ENCODE measurements at places on chromosomes 16 and 17. TPM values are rescaled to one million over a fixed set of nuclear protein-coding genes. Genes with fewer than 3 reads are reported as not detected.
A peak's percentile ranks its signal among the peaks of the same experiment; 100 is the strongest.

DNA sequence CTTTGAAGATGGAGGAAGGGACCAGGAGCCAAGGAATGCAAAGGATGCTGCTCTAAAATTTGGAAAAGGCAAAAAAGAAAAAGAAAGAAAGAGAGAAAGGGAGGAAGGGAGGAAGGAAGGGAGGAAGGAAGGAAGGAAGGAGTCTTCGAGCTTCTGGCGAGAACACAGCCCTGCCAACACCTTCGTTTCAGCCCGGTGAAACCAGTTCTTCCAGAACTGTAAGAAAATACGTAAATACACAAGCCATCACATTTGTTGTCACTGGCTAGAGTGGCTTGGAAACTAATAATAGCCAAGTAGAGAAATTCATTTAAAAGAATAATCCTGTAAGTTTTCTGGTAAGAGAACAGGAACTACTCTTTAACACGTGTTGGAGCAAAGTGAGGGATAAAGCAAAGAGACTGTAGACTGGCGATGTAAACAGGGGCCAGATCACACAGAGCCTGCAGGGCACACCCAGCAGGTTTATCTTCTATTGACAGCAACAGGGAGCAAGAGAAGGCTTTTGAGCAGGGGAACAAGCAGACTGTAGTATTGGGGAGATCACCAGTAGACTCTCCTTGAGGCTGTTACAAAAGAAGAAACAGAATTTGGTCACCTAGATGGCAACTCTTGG lies 188.7 kb upstream of the MPHOSPH6 start:
- H3K36me3 ChIP-seq, result no peaks in the 10 kb centered on the region
- H3K27ac ChIP-seq, result no peak overlapping the region
- peaks cover 9% of the 10 kb centered on the region for H3K4me1 ChIP-seq
- no peak for DNase-seq
- H3K27me3 ChIP-seq, result no peaks in the 10 kb centered on the region

DNA sequence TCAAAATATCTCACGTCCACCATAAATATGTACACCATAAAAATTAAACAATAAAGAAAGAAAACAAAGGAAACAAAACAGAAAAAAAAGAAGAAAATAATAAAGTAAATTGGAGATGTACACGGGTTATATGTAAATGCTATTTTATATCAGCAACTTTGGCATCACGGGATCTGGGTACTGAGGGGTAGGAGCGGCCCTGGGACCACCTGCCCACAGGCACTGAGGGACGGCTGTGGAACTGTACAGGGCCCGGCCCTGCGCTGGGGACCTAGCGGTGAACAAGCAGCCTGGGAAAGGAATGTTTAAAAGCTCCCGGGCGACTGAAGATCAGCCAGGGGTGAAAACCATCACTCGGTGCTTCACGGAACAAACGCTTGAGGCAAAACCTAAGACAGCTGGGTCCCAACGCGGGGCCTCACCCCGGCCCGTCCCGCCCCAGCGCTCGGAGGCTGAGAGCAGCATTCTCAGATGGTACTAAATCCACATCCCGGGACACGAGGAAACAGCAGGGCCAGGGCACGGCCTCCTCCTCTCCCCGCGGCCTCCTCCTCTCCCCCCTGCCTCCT lies 31.2 kb downstream of the NXN start:
- H3K4me3 ChIP-seq, result no peak overlapping the region
- H3K4me1 ChIP-seq, result peaks cover 44% of the 10 kb centered on the region
- DNase-seq, result peak; percentile 63
- H3K36me3 ChIP-seq, result peaks cover 5% of the 10 kb centered on the region
- H3K27me3 ChIP-seq, result no peaks in the 10 kb centered on the region

- peaks cover 16% of the 10 kb centered on the region for H3K4me1 ChIP-seq
- H3K27ac ChIP-seq, result no peak overlapping the region
- H3K27me3 ChIP-seq, result peaks cover 42% of the 10 kb centered on the region
- H3K4me3 ChIP-seq, result peak overlapping the region; percentile 84
- no peak for DNase-seq
These were observed 71.9 kb downstream of the RBBP6 start for GRCh38 chr16:24611310-24611709.

DNA sequence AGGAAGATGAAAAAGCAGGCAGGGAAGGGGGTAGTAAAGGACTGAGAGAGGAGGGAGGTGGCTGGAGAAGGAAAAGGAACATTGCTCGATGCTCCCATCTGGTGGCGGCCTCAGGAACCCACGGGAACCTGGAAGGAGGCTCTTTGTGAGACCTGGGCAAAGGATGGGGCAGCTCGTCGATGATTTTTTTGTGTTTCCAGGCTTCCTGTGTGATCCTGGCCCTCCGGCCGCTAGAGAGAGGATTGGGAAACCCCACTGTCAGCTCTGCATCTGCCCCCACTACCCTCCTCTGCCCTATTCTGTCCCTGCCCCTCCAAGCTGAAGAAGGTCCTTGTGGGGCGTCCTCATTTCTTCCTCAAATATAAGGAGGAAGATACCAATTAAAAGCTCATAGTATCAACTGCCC lies 6.6 kb downstream of the WFIKKN2 start:
- no peaks in the 10 kb centered on the region for H3K36me3 ChIP-seq
- no peaks in the 10 kb centered on the region for H3K27me3 ChIP-seq
- H3K4me1 ChIP-seq, result peaks cover 9% of the 10 kb centered on the region
- H3K27ac ChIP-seq, result no peak overlapping the region
- H3K4me3 ChIP-seq, result no peak overlapping the region

DNA sequence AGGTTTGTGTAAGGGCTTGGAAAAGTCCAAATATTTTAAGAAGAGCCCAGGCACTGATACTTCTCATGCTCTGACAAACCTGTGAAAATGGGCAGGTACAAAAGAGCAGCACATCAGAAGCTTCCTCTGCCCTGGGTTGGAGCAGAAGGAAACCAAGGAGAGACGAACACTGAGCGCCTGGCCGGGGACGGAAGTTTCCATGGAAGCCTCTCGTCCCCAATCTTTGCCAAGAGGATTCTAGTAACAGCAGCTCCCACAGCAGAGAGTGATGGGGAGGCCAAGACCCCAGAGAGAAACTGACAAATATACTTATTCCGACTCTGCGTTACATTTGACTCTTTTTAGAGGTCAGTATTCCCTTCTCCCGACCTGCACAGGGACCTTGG lies 268.5 kb downstream of the C16orf95 start:
- no peak overlapping the region for H3K27ac ChIP-seq
- no peak for DNase-seq
- H3K27me3 ChIP-seq, result peaks cover 2% of the 10 kb centered on the region
- no peak overlapping the region for H3K4me3 ChIP-seq

GRCh38 chr16:8962393-8963009 lies 1.2 kb downstream of the USP7 start:
- H3K4me3 ChIP-seq, result peak overlapping the region; percentile 90
- H3K36me3 ChIP-seq, result peaks cover 6% of the 10 kb centered on the region
- DNase-seq, result no peak

- H3K27me3 ChIP-seq, result no peaks in the 10 kb centered on the region
- DNase-seq, result no peak
- H3K4me3 ChIP-seq, result no peak overlapping the region
- H3K27ac ChIP-seq, result no peak overlapping the region
These were observed 41.8 kb downstream of the PSME3IP1 start for GRCh38 chr16:57144027-57144426.

DNA sequence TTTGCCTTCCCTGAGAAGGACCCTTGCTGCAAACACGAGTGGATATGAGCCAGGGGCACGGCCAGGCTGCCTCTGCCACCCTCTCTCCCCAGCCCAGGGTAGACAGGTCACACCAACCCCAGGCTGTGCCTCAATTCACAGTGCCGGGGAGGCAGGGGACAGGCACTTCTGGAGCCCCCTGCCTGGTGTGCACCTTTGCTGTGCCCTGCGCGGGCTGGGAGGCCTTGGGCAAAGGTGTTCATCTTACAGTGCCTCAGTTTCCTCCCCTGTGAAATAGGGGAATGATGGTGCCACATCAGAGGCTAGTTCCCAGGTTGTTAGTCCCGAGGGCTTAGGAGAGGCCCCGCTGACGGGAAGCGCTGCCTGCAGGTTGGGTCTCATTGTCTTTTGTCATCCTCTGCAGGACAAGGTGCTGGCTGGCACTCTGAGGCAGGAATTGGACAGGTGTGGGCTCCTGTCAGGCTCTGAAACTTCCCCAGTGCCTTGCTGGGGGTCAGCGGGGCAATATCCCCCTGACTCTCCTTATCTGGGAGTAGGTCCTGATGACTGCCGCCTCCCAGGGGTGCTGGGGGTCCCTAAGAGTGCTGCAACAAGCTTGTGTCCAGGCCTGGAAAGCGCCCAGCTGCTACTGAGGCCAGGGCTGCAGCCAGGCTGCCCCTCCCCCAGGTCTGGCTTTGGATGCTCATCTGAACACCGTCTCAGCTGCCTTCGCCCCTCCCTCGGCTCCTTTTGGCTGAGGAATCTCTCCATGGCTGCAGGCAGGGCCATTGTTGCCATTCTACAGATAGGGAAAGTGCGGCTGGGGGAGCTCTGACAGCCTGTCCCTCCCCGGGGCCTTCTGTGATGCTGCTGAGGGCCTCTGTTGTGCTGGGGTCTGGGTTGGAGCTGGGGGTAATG lies 3.1 kb downstream of the PRSS21 start:
- H3K27ac ChIP-seq, result no peak overlapping the region
- no peaks in the 10 kb centered on the region for H3K27me3 ChIP-seq
- DNase-seq, result peak; percentile 11
- H3K4me1 ChIP-seq, result no peaks in the 10 kb centered on the region
- H3K4me3 ChIP-seq, result no peak overlapping the region
- no peaks in the 10 kb centered on the region for H3K36me3 ChIP-seq

GRCh38 chr16:30399435-30400186 lies 4.4 kb downstream of the ZNF48 start:
- peaks cover 5% of the 10 kb centered on the region for H3K36me3 ChIP-seq
- H3K4me1 ChIP-seq, result peaks cover 32% of the 10 kb centered on the region
- H3K4me3 ChIP-seq, result peak overlapping the region; percentile 89

- H3K36me3 ChIP-seq, result peaks cover 7% of the 10 kb centered on the region
- H3K4me3 ChIP-seq, result no peak overlapping the region
- no peak for DNase-seq
These were observed 3.8 kb downstream of the AXIN2 start for GRCh38 chr17:65557349-65558310.

DNA sequence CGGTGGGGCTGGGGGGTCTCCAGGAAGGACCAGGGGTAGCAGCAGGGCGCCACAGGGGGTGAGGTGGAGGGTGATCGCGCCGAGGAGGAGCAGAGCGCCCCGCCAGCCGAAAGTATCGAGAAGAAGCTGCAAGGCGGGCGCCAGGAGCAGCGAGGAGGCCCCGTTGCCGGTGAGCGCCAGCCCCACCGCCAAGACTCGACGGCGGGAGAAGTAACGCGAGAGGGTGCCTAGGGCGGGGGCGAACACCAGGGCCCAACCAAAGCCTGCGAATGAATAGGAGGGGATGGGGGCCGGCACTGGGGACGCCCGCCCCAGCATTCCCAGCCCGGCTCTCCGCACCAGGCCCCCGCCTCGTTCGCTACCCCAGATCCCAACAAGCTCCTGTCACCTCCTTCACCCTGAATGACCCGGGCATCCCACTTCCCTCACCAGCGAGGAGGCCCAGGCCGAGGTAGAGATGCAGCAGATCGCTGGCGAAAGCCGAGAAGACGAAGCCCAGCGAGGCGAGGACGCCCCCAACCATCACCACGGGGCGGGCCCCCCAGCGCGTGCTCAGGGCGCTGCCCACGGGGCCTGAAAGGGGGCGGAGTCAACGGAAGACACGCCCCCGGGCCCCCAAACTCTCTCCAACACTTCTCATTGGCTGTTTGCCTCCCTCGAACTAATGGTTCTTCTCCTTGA lies 1.3 kb downstream of the SLC16A11 start:
- H3K4me3 ChIP-seq, result peak overlapping the region; percentile 66
- H3K36me3 ChIP-seq, result no peaks in the 10 kb centered on the region
- DNase-seq, result peak; percentile 52
- H3K27ac ChIP-seq, result no peak overlapping the region
- peaks cover 57% of the 10 kb centered on the region for H3K27me3 ChIP-seq

DNA sequence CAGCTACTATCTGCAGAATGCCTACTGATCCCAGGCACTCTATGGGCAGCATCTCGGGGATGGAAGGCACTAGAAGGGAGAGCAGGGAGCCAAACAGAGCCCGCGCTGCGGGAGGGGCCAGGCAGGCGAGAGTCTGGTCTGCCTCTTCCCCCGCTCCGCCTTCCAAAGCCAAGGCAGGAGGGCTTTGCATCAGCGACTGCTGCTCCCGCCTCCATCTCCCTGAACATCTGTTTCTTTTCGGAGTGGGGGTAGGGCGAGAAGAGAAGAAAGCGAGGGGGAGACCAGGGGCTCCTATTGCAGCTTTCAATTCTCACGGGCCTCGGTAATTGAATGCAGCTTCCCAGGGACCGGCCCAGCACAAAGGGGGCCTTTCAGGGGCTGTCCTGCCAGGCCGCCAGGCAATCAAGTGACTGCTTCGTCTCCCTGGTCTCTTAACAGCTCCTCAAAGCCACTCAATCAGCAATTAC lies 31.4 kb upstream of the CDC42EP4 start:
- DNase-seq, result peak; percentile 78
- H3K36me3 ChIP-seq, result no peaks in the 10 kb centered on the region
- peaks cover 52% of the 10 kb centered on the region for H3K4me1 ChIP-seq
- no peaks in the 10 kb centered on the region for H3K27me3 ChIP-seq
- H3K4me3 ChIP-seq, result peak overlapping the region; percentile 35
- H3K27ac ChIP-seq, result peak overlapping the region; percentile 82

GRCh38 chr16:23160574-23160973 lies 11.3 kb upstream of the USP31 start:
- H3K4me3 ChIP-seq, result no peak overlapping the region
- peaks cover 14% of the 10 kb centered on the region for H3K4me1 ChIP-seq
- H3K36me3 ChIP-seq, result peaks cover 18% of the 10 kb centered on the region
- peaks cover 3% of the 10 kb centered on the region for H3K27me3 ChIP-seq
- H3K27ac ChIP-seq, result peak overlapping the region; percentile 32

GRCh38 chr16:85105475-85105874 lies 6.8 kb downstream of the CIBAR2 start:
- no peak for DNase-seq
- no peaks in the 10 kb centered on the region for H3K4me1 ChIP-seq
- H3K27me3 ChIP-seq, result no peaks in the 10 kb centered on the region

DNA sequence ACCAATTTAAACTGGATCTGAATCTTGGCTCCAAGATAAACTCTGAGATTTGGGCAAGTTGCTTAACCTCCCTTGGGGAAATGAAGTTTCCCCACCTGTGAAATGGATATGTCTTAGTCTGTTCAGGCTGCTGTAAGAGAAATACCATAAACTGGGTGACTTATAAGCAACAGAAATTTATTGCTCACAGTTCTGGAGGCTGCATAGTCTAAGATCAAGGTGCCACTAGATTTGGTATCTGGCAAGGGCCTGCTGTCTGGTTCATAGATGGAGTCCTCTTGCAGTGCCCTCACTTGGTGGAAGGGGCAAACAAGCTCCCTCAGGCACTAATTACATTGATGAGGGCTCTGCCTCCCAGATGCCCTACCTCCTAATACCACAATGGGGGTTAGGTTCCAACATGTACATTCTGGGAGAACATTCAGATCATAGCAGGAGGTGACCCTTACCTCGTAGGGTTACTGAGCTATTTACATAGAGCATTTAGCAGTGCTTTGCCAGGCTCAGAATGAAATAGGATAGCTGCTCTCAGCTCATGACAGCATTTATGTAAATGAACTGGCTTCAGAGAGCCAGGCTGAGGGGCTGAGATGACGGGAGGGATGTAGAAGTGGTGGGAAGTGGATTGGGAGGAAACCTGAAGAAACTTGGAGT lies 83.9 kb downstream of the SPECC1 start:
- peaks cover 47% of the 10 kb centered on the region for H3K4me1 ChIP-seq
- H3K4me3 ChIP-seq, result no peak overlapping the region

Gene CHP2
- 4.7 TPM for total RNA-seq

Gene LDHD
- 12.6 TPM for total RNA-seq

Gene SDR42E1
- total RNA-seq, result 0.05 TPM

Gene LGALS9
- total RNA-seq, result 5.7 TPM

Gene KCNJ18
- not detected for total RNA-seq

Gene LHX1
- total RNA-seq, result 1.3 TPM

Gene SOST
- total RNA-seq, result 0.25 TPM

Gene TVP23A
- 1.2 TPM for total RNA-seq

Gene PNPO
- total RNA-seq, result 12.2 TPM

Gene GRAPL
- total RNA-seq, result 0.55 TPM

All from WTC11 (cell line).